ENCODE measurements at places on chromosomes 2 and 18.

DNA sequence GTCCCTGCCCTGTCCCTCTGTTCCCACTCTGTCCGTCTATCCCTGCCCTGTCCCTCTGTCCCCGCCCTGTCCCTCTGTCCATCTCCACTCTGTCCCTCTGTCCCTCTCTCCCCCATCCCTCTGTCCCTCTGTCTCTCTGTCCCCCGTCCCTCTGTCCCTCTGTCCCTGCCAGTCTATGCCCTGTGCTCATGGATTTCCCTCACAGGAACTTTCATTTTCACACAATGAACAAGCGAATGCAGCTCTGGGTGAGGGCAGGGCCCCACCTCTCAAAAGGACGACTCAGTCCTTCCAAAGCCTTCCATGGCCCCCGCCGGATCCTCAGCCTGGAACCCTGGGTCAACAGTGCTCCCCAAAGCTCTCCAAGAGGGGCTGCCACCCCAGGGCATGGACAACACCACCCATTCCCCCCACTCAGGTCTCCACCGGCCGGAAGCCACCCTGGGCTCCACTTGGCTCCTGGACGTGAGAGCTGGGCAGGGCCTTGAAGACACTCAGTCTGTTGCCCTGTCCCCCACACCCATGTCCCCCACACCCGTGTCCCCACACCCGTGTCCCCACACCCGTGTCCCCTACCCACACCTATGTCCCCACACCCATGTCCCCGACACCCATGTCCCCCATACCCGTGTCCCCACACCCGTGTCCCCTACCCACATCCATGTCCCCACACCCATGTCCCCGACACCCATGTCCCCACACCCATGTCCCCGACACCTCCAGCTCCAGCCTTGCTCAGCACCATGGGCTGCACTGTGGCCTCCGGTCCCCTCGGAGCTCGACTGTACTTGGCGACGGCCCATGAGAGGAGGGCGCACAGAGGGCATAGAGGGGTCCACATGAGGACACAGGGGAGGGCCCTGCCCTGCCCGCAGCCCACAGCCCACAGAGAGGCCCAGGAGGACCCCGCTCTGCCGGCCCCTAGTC lies 156.0 kb downstream of the PXDN start:
- DNase-seq, result no peak

DNA sequence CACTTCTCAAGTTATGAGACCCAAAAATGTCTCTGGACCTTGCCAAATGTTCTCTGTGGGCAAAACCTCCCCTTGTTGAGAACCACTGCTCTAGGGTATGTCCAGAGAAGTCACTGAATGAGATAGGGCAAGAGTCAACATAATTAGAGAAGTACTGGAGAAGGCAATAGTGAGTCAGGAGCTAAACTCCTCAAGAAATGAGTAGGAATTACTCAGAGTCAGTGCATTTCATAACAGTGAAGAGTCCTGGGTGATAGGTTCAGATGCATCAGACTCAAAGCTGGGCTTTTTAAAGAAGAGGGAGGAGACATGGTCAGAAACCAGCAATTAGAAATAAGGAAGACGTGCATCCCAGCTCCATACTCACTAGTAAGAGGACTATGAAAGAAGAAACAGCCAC lies 38.6 kb upstream of the IHH start:
- DNase-seq, result no peak

- no peak for DNase-seq
Measured at GRCh38 chr18:77084688-77085035, 47.9 kb downstream of the MBP start.

GRCh38 chr2:2591542-2591940 lies 260.5 kb upstream of the MYT1L start:
- DNase-seq, result no peak
